ENCODE measurements at places on chromosomes 6 and 20. TPM values are rescaled to one million over a fixed set of nuclear protein-coding genes. Genes with fewer than 3 reads are reported as not detected.

- no peak for DNase-seq
Measured at GRCh38 chr6:22363714-22364239, 66.9 kb upstream of the PRL start.

LPA gene
- total RNA-seq, result not detected

NFKBIL1 gene
- 15.8 TPM for total RNA-seq

GRCh38 chr6:2913621-2914317 lies 10.7 kb upstream of the SERPINB9 start:
- no peak for DNase-seq

GRCh38 chr6:75856902-75857301 lies 107.9 kb downstream of the MYO6 start:
- no peak for DNase-seq

All from activated CD4-positive, alpha-beta T cell treated with anti-CD3 and anti-CD28 coated beads, Interleukin-2, amount 10 ng/mL, durations not matched to agents 7 days and 5 days (primary cell).